ENCODE measurements at places on chromosomes 7 and 10.

DNA sequence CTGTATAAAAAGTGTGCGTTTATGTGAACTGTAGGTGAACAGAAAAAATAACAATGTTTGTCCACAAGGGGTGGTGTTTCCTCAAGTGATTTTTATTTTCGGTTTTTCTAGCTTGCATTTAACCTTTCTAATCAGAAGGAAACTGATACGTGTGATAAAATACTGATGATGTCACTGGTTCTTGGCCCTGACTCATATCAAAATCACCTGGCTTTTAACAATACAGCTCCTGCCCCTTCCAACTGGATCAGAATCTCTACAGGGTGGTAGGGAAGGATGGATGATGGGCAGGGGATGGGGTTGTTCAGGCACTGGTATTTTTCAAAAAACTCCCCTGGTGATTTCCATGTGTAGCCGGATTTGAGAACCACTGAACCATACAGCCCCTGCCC is 10.9 kb downstream of the NPFFR1 start:
- no peak for DNase-seq

DNA sequence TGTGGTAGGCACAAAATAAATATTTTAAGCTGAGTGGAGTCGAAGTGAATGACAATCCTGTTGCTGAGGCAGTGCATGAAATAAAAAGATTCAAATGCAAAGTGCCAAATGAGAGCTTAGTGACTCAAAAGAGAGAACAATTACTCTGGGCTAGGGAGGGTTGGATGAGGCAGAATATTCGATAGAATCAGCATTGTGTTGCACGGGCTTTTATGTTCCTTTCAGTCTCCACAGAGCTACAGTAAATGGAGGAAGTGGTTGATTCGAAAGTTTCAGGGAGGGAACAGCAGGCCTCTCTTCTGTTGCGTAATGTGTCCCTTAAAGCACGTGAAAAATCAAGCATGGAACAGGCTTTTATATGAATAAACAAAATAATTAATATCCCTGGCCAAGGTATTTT is 599.3 kb upstream of the CELF2 start:
- no peak for DNase-seq

- DNase-seq = no peak
Measured at GRCh38 chr7:102468478-102469350, 3.9 kb downstream of the LRWD1 start.

DNA sequence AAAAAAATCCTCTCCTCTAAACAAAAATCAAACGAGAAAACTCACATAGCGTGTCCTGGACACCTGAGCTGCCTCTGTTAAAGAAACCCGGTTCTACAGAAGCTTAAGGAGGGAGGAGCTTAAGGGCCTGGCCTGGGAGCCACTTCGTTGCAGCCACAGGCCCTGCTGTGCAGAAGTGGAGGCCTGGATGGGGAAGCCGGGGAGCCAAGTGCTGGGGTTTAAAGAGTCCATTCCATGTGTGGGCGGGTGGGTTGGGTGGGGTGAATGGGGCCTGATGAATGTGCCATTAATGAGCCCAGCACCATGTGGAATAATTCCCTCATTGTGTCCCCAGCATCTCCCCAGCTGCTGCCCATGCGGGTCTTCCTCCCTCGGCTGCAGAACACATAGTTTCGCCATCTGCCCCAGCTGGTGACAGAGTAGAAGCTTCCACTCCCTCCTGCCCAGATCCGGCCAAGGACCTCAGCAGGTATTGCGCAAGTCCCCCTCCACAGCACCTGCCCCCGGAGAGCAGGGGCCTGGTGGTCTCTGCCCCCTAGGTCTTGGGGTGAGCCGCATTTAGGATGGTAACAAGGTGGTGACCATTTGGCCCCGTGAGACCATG is 127.8 kb upstream of the BTBD16 start:
- no peak for DNase-seq

DNA sequence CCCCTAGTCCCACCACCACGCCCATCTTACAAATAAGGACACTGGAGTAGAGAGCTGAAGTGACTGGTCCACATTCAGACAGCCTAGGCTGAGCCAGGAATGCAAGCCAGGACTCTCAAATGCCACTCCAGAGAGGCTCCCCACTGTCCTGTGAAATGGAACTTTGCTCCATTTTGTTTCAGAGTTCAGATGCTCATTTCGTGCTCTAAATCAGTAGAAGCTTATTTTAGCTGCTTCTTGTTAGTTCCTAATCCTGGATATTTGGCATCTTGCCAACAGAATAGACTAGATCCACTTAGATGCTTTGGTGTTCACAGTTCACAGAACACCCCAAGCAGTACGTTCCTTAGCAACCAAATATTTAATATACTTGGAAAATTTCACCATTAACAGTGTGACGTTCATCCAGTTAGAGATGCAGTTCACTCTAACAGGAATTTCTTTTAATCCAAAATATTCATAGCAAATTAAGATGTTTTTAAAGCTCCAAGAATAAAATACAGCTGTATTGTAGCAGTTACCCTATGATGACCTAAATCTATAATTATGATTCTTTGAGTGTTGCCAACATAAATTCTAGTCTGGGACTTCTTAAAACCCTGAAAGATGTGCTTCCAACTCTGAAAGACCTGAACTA is 7.3 kb downstream of the MMP21 start:
- DNase-seq = no peak

DNA sequence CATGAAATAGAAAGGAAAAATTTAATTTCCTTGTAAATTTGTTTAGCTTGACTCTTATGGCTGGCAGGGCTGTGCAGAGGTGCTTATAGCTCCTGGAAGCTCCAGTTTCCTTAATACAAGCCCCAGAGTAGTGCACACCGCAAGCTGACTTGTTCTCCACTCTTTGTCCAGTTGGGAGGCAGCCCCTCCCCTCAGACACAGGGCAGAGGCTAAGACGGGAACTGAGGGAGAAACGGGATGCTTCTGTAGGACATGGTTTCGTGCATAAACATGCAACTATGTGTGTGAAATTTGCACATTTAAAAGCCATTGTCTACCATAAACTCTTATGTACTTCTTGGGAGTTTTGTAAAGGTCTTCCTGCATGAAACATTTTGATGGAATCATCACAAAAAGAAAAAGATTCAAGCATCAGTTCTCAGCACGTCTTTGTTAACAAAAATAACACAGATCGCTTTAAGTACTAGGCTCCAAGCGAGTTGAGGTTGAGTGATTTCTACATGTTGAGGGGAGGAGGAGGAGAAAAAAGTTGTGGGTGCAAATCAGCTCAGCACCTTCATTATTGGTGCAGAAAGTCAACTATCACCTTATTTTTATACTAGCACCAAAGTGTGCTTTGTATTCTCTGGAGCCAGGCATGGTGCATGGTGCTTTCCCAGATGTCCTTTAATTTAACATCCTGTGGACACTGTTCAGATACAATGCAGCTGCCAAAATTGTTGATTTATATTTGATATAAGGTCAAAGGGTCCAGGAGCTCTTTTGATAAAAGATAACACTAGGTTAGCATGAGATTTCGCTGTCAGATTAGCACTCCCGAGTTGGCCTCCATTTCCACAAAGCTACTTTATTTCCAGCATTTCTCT is 124.5 kb downstream of the CHN2 start:
- no peak for DNase-seq

GRCh38 chr7:102992938-102993717 is 80.3 kb downstream of the LRRC17 start:
- DNase-seq = peak; percentile 79

GRCh38 chr7:103336761-103337160 is 7.8 kb downstream of the DNAJC2 start:
- no peak for DNase-seq

GRCh38 chr7:146115548-146115850 is 1.1 kb upstream of the CNTNAP2 start:
- DNase-seq = no peak

DNA sequence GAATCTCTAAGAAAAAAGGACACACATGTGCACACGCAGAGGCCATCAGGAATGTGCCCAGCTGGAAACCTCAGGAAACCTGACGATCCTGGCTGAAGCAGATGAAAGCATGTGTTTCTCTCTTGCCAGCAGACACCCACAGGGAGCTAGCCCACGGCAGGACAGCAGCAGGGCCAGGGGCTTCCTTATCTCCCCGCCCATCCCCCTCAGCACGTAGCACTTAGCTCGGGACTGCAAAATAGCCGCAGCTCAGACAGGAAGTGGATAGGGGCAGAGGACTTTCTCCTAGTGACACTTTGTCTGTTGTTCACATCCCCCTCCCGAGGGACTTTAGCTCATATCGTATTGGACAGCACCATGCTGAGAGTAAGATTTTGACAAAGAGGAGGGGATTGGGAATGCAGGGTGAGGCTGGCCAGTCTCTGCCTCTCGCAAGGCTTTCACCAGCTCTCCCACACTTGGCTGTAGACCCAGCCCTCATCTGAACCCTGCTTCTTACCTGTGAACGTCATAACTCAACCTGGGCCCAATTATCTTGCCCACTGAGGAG is 63.8 kb downstream of the MKI67 start:
- DNase-seq = no peak

DNA sequence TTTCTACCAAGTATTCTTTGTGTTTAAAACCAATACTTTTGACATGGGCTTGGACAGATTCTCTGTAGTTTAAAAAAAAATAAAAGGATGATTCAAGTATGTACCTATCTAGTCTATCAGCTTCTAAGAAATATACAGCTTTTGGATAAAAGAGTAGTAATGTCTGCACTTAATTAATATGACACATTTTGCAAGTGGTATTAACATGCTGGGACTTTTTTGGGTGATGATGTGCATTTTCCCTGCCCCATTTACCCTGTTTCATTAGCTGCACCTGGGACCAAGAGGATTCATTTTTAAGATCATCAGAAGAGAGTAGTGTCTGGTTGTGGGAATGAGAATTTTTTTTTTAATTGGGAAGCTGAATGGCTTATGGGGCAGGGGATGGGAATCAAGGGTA is 236.2 kb upstream of the KLF14 start:
- DNase-seq = no peak

GRCh38 chr7:84674236-84674913 is 479.8 kb upstream of the SEMA3A start:
- no peak for DNase-seq

- DNase-seq = no peak
Measured at GRCh38 chr7:45890902-45891461, 2.7 kb downstream of the IGFBP1 start.

GRCh38 chr7:130632111-130632510 is 36.4 kb downstream of the COPG2 start:
- no peak for DNase-seq

DNA sequence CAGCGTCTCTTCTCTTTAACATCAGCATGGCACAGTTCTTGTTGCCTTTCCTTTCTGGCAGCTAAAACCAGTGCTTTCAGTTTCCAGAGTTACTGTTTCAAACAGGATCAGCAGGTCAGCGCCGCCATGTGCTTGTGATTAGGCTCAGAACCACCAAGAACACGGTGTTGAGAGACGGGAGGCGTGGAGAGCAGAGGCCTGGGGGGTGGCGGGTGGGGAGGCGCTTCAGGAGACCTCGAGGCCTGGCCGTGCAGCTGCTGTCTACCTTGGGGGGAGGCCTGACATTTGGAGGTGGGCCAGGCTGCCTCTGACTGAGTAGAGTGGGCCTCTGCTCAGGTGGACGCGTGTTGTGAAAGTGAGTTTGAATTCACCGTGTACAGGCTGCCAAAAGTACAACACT is 22.0 kb downstream of the PFKFB3 start:
- no peak for DNase-seq

DNA sequence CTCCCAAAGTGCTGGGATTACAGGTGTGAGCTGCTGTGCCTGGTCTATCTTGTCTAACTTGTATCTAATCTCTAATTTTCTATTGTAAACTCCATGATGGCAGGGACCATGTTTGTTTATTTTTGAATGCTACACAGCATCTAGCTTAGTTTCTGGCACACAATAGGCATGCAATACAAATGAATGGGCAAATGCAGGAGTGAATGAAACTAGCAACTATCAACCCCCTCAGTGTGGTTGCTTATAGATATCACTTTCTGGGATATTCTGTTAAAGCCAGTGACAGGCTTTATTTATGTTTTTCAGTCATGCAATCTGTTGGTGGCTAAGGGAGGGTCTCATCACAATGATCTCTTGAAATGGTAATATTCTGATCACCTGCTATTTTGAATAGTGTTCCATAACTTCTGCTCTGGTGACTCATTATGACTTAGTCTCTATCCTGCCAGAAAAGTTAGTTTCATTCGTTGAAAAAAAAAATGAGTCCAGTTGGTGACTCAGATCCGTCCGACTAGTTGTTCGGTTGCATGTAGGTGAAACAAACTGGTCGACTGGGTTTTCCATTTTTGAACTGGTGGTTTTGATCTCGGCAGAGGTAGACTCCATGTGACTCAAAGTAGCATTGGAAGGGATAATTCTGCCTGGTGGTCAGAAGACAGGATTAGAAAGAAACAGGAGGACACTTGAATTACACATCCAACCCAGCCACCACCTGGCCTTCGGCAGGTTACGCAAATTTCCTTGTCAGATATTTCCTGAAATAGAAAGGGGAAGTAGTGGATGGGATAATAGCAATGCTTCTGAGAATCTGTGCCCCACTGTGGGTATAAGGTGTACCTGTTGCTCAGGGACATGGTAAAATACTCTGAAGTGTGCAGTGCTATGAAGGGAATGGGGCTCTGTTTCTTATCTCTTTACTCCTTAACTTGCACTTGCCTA is 76.8 kb downstream of the GATA3 start:
- DNase-seq = no peak

DNA sequence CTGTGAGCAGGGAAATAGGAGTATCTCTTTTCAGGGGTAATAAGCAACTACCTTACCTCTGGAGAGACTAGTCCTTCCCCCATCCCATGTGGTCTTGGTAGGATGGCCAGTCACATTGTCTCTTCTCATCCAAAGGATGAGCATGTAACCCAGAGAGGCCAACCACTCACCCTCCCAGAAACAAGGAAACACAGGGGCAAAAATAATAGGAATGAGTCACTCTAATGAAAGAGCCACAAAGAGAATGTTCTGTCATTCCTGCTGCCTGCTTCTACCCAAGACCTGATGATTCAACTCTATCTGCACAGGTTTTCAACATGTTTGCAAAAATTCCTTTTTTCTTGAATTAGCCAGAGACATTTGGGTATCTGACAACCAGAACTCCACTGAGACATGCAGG is 99.3 kb upstream of the NFE2L3 start:
- DNase-seq = no peak

DNA sequence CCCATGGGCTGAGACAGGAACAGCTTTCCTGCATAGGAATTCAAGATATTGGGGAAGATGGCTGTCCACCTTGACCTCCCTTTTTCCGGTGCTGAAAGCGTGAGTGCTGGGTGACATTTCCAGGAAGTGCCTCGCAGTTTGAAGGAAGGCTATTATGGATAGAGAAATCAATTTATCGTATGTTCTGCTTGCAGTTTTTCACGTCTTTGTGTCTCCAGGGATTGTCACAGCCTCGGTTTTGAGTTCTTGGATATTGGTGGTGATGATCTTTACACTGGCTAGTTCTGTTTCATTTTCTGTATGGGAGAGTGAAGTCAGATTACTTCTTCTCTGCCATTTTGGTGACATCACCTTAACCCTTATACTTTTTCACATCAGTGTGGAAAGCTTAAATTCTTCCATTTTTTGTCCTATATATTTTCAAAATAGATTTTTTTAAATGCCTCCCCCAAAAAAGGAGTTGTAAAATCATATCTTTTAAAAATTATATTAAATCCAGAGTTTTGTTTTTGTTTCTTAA is 102.5 kb upstream of the APBB1IP start:
- DNase-seq = no peak

All from AG04450 (cell line).